ENCODE measurements at places on chromosomes 12 and 14.

DNA sequence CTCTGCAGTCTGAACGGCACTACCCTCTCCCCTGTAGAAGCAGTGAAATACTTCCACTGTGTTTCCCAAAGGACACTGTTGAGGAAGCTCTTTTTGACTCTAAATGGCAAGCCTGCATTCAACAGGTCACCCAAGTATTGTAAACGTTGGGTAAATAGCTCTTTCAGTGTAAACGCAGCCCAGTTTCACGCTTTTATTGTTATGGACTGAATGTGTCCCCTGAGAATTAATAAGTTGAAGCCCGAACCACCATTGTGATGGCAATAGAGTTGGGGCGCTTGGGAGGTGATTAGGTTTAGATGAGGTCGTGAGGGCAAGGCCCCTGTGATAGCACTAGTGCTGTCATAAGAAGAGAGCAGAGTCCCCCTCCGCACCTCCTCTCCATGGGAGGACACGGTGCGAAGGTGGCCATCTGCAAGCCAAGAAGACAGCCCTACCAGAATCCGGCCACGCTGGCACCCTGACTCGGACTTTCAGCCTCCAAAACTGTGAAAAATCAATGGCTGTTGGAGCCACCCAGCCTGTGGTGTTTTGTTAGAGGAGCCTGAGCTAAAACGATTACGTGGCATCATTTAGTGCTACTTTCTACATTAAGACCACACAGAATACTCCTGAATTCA, 1.1 kb downstream of the SERPINA10 start:
- DNase-seq, result no peak

- DNase-seq, result no peak
Observed at GRCh38 chr14:71554323-71554722, 377.9 kb upstream of the RGS6 start.

GRCh38 chr12:105164068-105164467, 56.5 kb downstream of the WASHC4 start:
- no peak for DNase-seq

GRCh38 chr14:34098045-34098984, 147.4 kb upstream of the EGLN3 start:
- no peak for DNase-seq

GRCh38 chr14:59187802-59188460, 536 bp upstream of the DAAM1 start:
- no peak for DNase-seq

- no peak for DNase-seq
Observed at GRCh38 chr12:95116773-95117172, 43.4 kb upstream of the NR2C1 start.

GRCh38 chr12:65984227-65984479, 146.4 kb downstream of the LLPH start:
- DNase-seq, result no peak

DNA sequence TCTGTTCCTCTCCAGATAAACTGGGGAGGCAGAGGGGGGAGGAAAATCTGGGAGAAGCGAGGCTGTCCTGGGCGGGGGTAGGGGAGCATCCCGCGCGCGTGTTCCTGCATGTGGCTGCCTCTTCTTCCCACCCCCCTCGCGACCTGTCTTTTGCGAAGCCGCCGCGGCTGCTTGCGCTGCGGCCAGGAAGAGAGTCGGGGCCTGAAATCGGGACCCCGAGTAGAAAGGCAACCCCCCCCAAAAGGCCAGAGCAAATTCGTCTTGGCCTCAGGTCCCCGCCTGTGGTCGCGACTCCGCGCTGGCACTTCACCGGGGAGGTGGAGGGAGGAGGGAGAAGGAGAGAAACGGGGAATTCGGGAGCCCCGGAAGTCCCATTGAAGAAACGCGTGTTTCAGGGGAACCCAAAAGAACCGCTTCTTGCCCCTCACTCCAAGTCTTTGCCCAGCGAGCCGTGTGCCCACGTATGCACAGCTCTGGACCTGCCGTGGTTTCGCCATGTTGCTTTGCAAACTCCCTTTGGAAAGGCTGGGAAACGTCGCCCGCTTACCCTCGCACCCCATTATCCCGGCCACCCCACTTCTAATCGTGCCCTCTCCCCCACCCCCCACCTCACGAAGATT, 944 bp downstream of the CCND2 start:
- DNase-seq, result no peak

GRCh38 chr12:80268924-80269749, 169.8 kb downstream of the OTOGL start:
- no peak for DNase-seq

DNA sequence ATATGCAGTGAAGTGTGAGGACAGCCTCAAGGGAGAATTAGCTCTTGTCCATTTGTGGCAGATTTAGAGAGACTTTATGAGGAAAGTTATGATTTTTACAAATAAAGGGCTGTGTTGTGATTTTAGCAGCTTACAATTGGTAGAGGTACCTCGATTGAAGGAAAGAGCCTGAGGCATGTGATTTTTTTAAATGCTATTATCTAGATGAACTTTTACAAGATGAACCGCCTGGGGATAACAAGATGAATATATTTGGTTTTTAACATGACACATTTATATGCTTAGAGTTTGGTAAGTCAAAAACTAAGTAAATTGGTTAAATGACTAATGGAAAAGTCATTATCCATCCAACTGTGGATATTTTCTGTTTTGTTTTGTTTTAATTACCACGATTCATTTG, 52.6 kb downstream of the AEBP2 start:
- no peak for DNase-seq

DNA sequence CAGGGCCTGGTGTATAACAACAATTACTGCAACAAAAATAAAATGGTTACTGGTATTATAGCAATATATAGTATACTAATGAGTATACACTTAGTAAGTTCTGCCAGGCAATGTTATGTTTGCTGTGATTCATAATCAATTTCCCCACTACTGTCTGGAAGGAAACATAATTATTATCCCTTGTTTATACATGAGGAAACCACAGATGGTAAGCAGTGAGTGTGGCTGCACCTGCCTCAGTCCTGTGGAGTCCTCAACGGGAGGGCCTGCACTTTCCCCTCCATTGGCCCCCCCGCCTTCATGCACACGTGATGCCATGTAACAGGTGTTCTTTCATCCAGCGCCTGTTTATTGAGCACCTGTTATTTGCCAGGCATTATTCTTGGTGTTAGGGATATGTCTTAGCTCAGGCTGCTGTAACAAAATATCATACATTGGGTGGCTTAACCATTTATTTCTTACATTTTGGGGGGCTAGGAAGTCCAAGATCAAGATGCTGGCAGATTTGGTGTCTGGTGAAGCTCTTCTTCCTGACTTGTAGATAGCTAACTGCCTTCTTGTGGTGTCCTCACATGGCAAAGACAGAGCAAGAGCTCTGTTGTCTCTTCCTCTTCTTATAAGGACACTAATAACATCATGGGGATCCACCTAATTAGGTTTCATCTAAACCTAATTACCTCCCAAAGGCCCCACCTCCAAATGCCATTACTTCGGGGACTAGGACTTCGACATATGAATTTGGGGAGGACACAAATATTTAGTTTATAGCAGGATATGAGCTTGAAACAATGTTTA, 59.5 kb upstream of the CHGA start:
- no peak for DNase-seq

DNA sequence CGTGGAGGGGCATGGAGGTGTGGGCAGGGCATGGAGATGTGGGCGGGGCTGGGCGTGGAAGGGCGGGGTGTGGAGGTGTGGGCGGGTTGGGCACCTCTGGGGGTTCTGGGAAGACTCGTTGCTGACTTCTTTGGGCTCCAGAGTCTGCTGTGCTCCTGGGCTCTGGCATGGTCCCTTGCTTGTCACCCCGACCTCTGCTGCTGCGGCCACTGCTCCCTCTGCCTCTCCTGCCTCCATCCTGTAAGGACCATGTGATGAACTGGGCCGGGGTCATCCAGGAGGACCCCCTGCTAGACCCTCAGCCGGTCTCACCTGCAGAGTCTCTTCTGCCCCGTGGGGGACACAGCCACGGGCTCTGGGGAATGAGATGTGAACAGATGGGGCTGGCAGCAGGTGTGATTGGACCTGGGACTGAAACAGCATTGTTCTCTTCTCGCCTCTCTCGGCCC, 15.3 kb downstream of the NOC4L start:
- no peak for DNase-seq
